Prostate gland (tissue), 2 donors: ENCODE measurements at places on chromosomes 1 and 21.

DNA sequence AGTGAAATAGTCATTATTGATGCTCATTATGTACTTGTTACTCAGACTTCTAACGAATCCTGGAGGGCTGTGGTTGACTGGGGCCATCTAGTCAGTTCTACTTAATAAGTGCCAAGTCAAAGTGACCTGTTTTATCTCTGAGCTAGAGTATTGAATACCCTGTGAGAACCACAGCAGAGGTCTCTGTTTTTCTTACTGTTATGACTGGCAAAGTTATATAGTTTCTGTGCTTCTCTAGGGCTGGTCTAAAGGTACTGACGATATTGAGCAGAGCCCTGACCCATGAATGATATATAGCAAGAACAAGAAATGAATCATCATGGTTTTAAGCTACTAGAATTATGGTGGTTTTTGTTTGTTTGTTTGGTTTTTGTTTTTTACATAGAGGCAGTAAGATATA, 555.8 kb downstream of the PLA2G4A start:
- DNase-seq: no peak

DNA sequence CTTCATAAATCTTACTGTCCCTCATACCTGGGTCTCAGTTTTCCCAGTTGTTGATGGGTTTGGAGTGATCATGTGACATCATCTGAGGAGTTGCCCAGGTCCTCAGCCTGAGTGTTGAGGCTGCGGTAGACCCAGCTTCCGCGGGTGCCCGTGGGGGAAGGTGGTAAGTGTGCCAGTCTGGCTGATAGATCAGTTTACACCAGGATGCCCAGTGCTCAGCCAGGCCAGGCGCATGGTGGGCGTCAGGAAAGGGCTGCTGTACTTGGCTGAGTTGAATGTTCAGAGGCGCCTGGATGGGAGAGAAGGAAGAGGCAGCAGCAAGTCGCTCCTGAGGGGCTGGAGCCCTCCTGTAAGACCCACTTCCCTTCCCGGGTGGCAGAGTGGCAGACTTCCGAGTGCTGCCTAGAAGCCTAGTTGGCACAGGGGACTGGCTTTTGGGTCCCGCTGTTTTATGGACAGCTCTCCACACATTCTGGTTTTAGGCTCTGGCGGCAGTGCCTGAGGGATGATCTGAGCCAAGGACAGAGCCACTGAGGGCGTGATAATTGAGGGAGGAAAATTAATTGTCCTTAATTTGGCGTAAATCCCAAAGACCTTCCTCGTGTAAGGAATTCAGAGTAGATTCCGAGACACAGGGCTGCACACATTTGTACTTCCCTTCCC, 35.8 kb downstream of the PTPRF start:
- DNase-seq: no peak

DNA sequence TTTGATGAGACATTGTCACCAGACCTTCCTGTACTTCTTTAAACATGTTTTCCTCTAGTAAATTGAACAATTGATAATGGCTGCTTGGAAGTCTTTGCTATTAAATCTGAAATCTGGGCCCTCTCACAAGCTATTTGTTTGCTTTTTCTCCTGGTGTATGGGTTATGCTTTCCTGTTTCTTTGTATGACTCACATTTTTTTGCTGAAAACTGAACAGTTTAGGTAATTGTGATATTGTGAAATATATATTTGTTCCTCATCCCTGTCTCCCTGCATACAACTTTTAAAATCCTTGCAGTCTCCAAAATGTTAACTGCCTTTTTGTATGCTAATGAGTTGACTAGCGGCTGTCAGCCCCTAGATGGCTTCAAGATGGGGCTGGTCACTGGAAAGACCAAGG, 61.6 kb downstream of the MAP3K21 start:
- DNase-seq: no peak

- DNase-seq: no peak
Observed at GRCh38 chr1:150748878-150749719, 16.5 kb downstream of the CTSS start.

GRCh38 chr1:6287431-6287886, 26.6 kb upstream of the GPR153 start:
- DNase-seq: no peak
